ENCODE measurements at places on chromosomes 11 and 22.

- DNase-seq, result no peak
Measured at GRCh38 chr22:50483977-50484853, 2.4 kb upstream of the MIOX start.

- no peak for DNase-seq
Measured at GRCh38 chr22:30777587-30777986, 82.9 kb downstream of the OSBP2 start.

DNA sequence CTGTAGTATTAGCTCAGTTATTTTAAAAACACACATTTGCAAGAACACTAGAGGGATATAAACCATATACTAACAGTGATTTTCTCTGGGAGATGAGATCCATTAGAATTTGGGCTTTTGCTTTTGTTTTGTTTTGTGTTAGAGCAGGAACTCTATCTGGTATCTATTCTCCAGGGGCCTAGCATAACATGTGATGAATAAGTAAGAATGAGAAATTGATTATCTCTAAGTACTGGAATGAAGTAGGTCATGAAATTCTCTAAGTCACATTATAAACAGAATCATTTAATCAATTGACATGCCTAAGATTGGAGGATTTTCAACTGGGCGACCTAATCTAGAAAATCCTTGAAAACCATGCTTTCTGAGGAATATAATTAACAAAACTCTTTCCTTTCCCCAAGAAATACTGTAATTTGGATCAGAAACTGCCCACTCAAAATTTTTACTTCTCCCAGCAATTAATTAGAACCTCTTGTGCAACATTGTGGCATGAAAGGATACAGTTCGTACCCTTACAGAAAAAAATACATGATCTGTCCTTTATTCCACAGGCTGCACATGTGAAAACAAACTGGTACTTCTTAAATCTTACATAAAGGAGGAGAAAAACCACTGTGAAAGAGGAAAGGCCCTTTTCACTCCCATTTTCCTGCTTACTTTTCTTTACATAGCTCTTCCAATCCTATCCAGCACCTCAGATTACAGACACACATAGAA is 93.5 kb downstream of the MRTFA start:
- no peak for DNase-seq

- DNase-seq, result no peak
Measured at GRCh38 chr11:86632499-86633269, 39.7 kb downstream of the ME3 start.

GRCh38 chr11:123357990-123358827 is 71.9 kb upstream of the GRAMD1B start:
- peak; percentile 47 for DNase-seq

DNA sequence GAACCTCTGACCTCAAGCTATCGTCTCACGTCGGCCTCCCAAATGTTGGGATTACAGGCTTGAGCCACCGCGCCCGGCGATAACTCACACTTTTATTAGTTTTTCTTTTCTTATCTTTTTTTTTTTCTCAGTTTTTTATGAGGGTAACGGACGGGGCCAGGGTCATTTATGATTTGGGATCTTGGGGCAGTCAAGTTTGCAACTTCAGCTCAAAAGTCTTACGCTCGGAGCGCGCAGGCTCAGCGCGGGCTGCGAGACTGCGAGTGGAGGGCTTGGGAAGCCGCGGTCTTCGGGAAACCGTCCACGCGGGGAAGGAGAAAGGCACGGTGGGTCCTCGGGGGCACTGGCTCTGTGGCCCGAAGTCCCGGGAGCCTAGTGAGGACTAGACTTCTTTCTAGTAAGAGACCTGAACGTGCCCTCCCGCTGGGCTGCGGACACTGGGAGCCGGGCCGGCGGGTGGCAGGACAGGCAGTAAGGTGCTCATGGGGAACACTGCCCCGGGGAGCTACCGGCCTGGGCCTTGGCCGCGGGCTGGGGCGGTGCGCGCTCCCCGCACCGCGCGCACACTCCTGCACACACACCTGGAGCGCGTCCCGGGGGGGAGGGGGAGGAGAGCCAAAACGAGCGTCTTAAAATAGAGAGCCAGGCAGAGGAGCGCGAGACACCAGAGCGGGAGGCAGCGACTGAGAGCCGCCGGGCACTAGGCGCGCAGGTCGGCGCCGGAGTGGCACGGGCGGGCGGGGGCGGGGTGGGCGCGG is 476 bp upstream of the BARX2 start:
- peak; percentile 51 for DNase-seq

GRCh38 chr11:84256618-84257017 is 970.5 kb upstream of the CCDC90B start:
- DNase-seq, result no peak

GRCh38 chr22:46076651-46077339 is 73.5 kb upstream of the PPARA start:
- DNase-seq, result peak; percentile 24

DNA sequence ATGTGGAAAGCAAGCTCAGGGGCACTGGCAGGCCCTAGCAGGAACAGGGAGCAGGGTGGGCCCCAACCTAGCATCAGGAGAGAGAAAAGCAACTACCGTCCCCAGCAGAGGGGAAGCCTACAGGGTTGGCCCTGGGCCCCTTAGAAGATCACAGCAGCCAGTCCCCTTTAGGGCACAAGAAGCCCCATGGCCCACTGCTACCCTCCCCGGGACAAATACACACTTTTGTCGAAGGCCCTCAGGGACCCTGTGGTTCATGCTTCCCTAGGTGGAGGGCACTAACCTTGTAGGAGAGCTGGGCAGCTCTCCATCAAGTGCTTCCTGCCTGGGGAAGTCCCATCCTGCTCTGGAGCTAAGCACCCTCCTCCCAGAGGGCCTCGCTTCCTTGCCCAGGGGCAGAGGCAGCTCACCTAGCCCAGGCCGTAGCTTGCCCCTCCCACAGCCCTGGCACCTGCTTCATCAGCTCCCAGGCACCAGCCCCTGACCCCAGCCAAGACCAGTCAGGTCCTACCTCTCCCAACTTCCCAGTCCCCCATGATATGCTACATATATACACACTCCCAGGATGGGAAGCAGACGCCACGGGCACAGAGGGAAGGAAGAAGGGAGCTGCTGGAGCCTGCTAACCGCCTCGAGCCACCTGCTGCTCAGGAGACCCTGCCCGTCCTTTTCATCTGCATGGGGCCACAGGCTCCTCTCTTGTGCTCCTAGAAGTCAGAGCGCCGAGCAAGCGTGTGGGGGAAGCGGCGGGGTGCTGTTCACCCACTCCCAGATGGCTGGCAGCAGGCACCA is 20.1 kb downstream of the SUN2 start:
- DNase-seq, result no peak

GRCh38 chr11:61049063-61049377 is 53.3 kb upstream of the CD5 start:
- DNase-seq, result no peak

DNA sequence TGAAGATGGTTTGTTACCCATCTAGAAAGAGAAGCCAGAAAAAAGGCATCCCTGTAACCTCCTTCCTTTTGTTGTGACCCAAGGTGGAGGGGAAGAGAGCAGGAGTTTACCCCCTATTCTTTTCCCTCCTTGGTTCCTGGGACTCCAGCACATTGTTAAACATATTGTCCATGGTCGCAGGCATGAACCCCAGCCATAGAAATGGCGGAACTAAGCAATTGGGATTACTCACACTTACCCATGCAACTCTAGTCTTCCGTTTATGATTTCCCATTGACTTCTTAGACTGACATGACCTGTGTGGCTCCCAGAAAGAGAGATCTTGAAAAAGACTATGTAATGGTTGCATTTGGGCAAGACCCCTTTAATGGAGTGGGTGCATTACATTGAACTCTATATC is 45.4 kb downstream of the OR4C46 start:
- DNase-seq, result no peak

GRCh38 chr11:1650034-1650917 is 20.7 kb downstream of the KRTAP5-5 start:
- no peak for DNase-seq

GRCh38 chr11:58927393-58928106 is 11.7 kb upstream of the GLYATL1 start:
- DNase-seq, result no peak

- DNase-seq, result no peak
Measured at GRCh38 chr11:75096456-75097172, at the start of gene OR2AT4. Gene OR2AT4, minus strand, starts transcription at chr11:75096876.

GRCh38 chr11:41003339-41004282 is 455.8 kb downstream of the LRRC4C start:
- DNase-seq, result no peak

- DNase-seq, result no peak
Measured at GRCh38 chr11:95365348-95365747, 134.3 kb upstream of the SESN3 start.

GRCh38 chr22:23001463-23001862 is 68.9 kb upstream of the GNAZ start:
- no peak for DNase-seq

- DNase-seq, result no peak
Measured at GRCh38 chr11:128943428-128943976, 831 bp upstream of the TP53AIP1 start.

- no peak for DNase-seq
Measured at GRCh38 chr11:67538823-67539505, 15.7 kb upstream of the CABP2 start.

- DNase-seq, result peak; percentile 29
Measured at GRCh38 chr22:39174498-39175352, 22.2 kb upstream of the CBX7 start.

GRCh38 chr11:115280775-115281174 is 223.4 kb downstream of the CADM1 start:
- DNase-seq, result no peak

- DNase-seq, result no peak
Measured at GRCh38 chr22:18113680-18114394, 3.2 kb downstream of the TUBA8 start.

DNA sequence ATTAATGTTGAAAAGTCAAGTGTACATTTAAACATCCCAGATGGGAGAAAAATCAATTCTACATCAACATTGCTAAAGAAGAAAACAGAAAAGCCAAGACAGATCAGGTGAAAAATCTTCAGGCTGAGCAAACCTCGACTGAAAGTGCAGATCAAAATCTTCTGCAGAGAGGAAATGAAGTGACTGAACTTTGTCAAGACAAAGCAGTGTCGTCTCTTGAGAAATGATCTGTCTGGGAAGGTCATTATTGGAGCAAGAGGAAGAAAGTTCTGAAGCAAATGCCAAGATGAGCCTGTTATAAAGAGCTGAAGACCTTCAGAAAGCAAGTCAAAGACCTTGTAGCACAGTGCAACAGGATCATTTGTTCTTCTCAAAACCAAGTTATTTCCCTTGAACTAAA is 5.8 kb upstream of the PLEKHB1 start:
- DNase-seq, result no peak

DNA sequence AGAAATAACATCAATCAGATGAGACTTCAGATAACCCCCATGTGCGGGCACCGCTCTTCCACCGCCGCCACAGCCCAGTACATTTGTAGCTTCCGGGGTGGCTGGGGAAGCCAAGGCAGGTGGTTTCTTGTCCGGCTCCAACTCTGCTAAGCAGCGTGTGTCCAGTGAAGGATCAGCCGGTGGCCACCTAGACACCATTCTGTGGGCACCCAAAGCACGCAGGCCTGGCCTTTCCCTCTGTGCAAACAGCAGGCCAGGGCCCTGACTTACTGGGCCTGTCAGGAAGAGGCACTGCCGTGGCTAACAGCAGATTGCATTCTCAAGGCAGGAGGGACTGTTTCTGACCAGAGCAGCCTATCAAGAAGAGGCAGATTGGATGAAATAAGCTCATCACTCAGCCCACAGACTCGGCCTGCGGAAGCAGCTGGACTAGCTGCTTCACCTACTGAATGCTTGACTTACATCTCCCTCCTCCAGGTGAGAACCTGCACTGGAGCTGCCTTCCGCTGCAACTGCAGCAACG is 74.8 kb downstream of the ETS1 start:
- no peak for DNase-seq

- DNase-seq, result no peak
Measured at GRCh38 chr11:128530118-128531074, 57.0 kb downstream of the ETS1 start.

DNA sequence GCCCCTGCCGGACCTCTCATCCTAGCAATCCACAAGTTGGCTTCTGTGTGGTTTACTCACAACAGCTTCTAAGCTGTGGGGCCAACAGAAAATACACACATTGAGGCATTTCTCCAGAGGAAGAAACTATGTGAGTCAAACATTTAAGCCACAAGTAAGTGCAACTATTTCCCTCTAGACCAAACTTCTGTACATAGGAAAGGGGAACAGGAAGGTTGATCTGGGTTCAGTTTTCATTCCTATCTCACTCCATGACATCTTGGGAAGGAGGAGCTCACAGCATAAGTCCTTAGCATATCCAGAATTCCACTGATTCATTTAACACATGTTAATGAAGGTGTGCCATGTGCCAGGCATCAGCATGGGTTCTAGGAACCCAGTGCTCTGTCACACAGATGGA is 72.8 kb upstream of the PICALM start:
- DNase-seq, result no peak

- no peak for DNase-seq
Measured at GRCh38 chr11:48054994-48055291, 74.6 kb downstream of the PTPRJ start.

DNA sequence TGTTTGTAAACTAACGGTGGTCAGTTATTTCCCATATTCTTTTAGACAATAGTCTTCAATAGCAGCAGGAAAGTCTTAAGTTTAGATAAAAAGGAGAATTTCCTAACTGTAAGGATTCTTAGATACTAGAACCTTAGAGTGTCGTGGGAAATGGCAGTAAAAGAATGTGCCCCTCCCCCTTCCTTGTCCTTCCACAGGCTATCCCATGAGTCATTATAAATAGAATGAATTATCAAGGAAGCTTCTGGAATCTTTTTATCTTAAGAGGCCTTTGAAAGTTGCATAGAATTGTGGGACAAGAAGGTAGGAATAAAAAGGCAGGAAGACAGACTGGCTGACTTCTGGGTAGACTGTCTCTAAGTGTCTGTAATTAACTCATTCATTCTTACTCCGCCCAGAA is 165.2 kb upstream of the TBCEL start:
- DNase-seq, result no peak

- no peak for DNase-seq
Measured at GRCh38 chr11:10247011-10247410, 47.0 kb downstream of the SBF2 start.

GRCh38 chr11:24496386-24496735 is 492 bp upstream of the LUZP2 start:
- DNase-seq, result no peak

- DNase-seq, result no peak
Measured at GRCh38 chr22:36343070-36343719, 44.6 kb downstream of the MYH9 start.
